ENCODE measurements at places on chromosomes 5 and 9.

GRCh38 chr5:156094001-156094400 lies 233.0 kb upstream of the SGCD start:
- DNase-seq: no peak

- no peak for DNase-seq
Observed at GRCh38 chr5:15700373-15700772, 200.4 kb downstream of the FBXL7 start.

DNA sequence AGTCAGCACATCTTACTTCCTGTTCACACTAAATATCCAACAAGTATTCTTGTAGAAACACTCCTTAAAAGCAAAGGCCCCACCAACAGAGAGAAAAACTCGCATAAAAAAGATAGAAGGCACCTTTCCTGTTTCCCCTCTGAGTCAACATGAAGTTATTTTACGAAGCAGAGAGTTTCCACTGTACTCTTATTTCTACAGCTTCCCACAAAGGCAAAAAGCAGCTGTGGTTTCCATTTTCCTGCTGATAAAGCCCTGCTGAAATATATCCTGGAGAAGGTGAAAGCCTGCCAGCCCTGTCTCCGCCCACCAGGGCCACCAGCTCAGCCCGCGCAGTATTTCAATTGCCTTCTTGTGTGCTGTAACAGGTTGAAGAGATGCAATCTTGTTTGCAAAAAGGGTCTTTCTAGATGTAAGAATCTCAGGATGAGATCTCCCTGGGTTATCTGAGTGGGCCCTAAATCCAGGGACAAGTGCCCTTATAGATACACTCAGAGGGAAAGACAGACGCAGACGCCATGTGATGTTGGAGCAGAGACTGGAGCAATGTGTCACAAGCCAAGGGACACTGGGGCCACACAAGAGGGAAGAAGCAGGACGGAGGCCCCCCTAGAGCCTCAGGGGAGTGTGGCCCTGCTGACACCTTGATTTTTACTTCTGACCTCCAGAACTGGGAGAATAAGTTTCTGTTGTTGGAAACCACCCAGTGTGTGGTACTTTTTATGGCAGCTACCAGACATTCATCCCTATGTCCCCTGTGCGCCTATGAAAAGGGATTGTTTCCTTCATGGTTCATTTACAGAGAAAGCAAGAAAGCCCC lies 19.9 kb downstream of the SEMA4D start:
- DNase-seq: no peak

DNA sequence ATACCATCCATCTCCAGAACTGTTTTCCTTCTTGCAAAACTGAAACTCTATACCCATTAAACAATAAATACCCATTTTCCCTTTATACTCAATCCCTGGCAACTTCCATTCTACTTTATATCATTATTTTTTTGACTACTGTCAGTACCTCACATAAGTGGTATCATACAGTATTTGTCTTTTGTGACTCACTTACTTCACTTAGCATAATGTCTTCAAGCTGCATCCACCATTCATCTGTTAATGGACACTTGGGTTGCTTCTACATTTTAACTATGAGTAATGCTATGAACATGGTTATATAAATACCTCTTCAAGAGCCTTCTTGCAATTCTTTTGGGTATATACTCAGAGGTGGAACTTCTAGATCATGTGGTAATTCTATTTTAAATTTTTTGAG lies 11.6 kb upstream of the TYRP1 start:
- DNase-seq: no peak

- no peak for DNase-seq
Observed at GRCh38 chr9:90322296-90322695, 320.3 kb downstream of the DIRAS2 start.

- DNase-seq: no peak
Observed at GRCh38 chr9:128677794-128678193, 11.2 kb upstream of the SET start.

DNA sequence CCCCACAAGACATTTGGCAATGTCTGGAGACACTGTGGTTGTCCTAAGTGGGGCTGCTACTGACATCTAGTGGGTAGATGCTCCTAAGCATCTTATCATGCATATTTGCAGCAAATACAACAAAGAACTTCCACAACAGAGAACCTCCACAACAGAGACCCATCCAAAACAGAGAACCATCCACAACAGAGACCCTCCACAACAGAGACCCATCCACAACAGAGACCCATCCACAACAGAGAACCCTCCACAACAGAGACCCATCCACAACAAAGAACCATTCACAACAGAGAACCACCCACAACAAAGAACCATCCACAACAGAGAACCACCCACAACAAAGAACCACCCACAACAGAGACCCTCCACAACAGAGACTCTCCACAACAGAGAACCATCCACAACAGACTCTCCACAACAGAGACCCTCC lies 32.8 kb downstream of the ARPC5L start:
- DNase-seq: no peak

- DNase-seq: no peak
Observed at GRCh38 chr9:70519912-70520724, 105.7 kb upstream of the KLF9 start.

- DNase-seq: peak; percentile 55
Observed at GRCh38 chr9:124054582-124055227, 43.1 kb downstream of the LHX2 start.

- no peak for DNase-seq
Observed at GRCh38 chr5:54205453-54205852, 104.9 kb downstream of the ARL15 start.

DNA sequence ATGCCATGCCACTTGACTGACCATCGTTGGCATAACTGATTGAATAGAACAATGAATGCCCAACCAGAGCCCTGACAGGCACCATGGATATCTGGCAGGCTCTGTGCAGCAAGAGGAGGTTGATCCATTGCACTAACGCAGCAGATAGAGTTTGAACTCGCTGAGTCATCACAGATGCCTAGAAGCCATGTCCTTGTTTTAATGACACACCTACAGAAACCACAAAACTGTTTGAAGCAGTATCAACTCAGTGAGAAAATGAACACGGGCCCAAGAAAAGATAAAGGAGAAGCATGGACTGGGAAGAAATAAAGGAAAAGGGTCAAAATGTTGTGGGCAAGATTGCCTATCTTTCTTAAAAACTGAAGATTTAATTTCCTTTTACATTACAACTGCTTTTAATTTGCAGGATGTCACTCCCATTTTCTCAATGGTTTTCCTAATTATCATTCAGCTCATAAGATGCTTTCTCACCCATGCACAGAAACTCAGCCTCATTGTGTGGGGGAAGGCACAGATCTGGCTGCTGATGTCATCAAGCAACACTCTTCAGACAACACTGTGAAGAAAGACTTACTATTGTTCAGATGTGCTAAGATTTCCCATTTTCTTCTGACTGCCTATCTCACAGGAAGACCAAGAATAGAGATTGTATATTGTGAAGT lies 129.0 kb downstream of the PIK3R1 start:
- DNase-seq: peak; percentile 44

DNA sequence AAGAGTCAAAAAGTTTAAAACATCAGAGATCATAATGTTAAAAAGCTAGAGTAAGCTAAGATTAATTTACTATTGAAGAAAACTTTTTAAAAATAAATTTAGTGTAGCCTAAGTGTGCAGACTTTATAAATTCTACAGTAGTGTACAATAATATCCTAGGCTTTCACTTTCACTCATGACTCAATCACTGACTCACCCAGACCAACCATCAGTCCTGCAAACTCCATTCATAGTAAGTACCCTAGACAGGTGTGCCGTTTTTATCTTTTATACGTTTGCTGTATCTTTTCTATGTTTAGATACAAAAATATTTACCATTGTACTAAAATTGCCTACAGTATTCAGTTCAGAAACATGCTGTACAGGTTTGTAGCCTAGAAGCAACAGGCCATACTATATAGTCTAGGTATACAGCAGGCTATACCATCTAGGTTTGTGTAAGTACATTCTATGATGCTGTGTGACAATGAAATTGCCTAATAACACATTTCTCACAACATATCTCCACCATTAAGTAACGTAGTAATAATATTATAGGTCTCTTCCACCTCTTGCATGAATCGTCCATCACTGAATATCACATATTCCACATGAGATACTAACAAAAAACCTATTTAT lies 59.2 kb downstream of the MEGF9 start:
- DNase-seq: no peak

GRCh38 chr5:134153657-134154056 lies 23.1 kb downstream of the SKP1 start:
- no peak for DNase-seq

DNA sequence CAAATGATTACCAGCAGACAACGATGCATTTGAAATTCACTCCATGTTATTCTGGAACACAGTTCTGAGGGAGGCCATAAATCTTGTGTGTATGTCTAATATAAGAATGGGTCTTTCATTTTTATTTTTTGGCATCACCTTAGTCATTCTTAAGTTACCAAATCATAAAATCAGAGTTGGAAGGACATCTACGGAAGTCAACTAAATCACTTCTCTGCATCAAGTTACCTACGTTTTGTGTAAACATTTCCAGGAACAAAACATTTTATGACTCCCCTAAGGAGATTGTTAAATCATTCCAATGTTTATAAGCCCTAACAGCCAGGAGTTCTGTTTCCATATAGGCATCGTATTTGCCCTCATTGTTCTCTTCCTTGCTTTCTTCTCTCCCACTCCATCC lies 378.2 kb downstream of the FAM170A start:
- DNase-seq: no peak

GRCh38 chr9:136990242-136990911 lies 1.8 kb upstream of the PAXX start:
- DNase-seq: peak; percentile 83

- no peak for DNase-seq
Observed at GRCh38 chr9:122143296-122143695, 16.3 kb downstream of the NDUFA8 start.

GRCh38 chr9:84501587-84501986 lies 161.0 kb upstream of the SLC28A3 start:
- DNase-seq: no peak

DNA sequence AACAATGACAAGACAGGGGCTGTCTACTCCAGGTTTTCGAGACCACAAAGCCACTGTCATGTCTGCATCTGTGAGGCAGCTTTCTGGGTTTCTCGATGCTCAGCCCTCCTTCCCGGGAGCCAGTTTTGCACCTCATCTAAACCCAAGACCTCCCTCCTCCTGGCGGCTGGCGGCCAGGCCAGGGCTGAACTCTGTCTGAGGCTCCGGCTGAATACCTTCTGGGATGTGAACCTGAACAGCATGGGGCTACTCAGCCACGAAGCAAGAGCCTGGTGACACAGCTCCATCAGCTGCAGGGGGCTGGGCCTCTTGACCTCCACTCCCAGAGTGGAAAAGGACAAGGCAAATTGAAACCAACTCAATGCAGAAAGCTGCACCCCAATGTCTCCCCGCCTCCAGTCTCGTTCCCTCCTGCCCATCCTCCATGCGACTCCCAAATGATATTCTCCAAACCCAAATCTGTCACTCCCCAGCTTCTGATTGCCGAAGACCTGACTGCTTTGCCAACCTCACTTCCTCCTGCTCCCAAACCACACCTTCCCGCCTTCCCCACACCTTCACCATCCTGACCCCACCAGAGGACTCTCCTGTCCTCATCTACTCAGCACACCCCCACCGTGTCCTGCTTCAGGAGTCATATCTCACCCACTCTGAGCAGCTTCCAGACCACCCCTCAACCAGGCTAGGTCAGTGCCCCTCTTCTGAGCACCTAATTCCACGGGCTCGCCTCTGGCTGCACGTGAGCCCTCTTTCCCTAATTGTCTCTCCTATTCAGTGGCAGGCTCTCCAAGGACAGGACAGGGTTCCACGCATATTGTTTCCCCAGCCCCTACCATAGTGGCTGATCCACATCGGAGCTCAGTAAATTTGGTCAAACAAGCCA lies 4.5 kb downstream of the ANKS6 start:
- DNase-seq: no peak

- no peak for DNase-seq
Observed at GRCh38 chr5:34626751-34627150, 29.4 kb upstream of the RAI14 start.

- no peak for DNase-seq
Observed at GRCh38 chr9:68819065-68819464, 114.0 kb downstream of the PIP5K1B start.

- no peak for DNase-seq
Observed at GRCh38 chr5:34976347-34976746, 47.0 kb downstream of the DNAJC21 start.

DNA sequence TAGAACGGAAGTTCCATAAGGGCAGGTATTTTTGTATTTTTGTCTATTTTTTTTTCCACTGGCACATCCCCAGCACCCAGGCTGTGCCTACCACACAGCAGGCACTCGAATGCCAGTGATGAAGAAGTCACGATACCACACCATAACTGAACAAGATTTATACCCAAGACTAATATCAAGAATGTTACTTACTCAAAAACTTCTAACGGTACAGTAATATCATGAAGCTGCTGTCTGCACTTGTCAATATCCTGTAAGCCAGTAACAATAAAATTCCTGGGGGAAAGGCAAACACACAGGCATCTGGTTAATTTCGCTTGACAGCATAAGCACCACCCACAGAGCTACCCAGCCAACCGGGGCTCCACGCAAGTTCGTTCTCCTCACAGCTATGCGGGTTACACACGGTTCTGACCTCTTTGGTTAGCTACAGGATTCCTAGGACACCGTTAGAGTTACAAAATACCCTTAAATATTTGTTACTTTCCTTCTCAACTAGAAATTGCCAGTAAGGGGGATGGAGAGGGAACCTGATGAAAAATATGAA lies 1.3 kb downstream of the MED10 start:
- no peak for DNase-seq

GRCh38 chr5:28208356-28208755 lies 1170.0 kb upstream of the CDH9 start:
- DNase-seq: no peak

DNA sequence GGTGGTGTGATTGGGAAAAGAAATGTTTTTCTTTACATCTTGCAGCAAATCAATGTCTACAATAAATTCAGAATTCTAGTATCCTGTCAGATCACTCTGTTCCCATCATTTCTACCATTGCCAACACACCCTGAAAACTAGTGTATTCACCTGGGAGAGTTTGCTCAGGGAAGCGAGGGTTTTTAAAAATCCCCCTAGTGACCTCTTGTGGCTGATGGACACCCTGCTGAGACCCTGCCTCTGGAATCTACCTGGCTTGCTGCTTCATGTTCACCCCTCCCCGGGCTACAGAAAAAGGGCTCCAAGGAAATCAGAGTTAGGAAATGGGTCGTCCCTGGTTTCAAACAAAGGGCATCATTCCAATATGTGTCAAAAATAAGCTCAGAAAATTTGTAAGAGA lies 21.4 kb upstream of the ALDOB start:
- no peak for DNase-seq

GRCh38 chr9:134785325-134786108 lies 95.1 kb upstream of the FCN2 start:
- DNase-seq: no peak

GRCh38 chr9:112072721-112073638 lies 102.1 kb downstream of the SUSD1 start:
- DNase-seq: no peak

GRCh38 chr5:99639905-99640304 lies 711.1 kb upstream of the CHD1 start:
- no peak for DNase-seq

DNA sequence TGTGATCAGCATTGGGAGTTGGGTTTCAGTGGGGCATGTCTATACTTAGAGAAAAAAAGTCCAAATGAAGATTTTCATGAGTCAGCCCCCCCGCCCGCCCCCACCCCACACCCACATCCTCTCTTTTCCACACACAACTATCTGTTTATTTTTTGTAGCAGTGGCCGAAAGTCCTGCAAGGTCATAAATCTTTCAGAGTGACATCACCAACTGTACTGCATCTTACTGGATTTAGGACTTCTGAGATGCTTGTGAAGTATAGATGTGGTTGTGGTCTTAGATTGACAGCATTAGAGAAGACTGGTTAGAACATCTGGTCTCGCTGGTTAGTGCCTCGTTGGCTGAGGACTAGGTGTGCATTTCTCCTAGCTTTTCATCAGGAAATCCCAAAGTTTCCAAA lies 7.3 kb upstream of the ROPN1L start:
- no peak for DNase-seq

Measured in DMS153 (cell line).